ENCODE measurements at places on chromosomes 6 and 20. TPM values are rescaled to one million over a fixed set of nuclear protein-coding genes. Genes with fewer than 3 reads are reported as not detected.

PEDS1 gene
- total RNA-seq: 15.3 TPM

TTBK1 gene
- 0.05 TPM for total RNA-seq

SLA2 gene
- not detected for total RNA-seq

SNAP25 gene
- total RNA-seq: 5.6 TPM

PI16 gene
- 0.59 TPM for total RNA-seq

APOBEC2 gene
- not detected for total RNA-seq

KIFC1 gene
- total RNA-seq: 1.2 TPM

FAXC gene
- total RNA-seq: 0.59 TPM

AP5S1 gene
- total RNA-seq: 14.8 TPM

SNX21 gene
- 34.7 TPM for total RNA-seq

RTN4IP1 gene
- 6.2 TPM for total RNA-seq

ACTR5 gene
- total RNA-seq: 7.0 TPM

BPIFA1 gene
- total RNA-seq: not detected

DEFB123 gene
- not detected for total RNA-seq

LIN28B gene
- total RNA-seq: 0.05 TPM

ATF6B gene
- total RNA-seq: 28.5 TPM

LTA gene
- not detected for total RNA-seq

VSTM2L gene
- total RNA-seq: 1.8 TPM

BPIFB4 gene
- total RNA-seq: not detected

WASF1 gene
- total RNA-seq: 6.2 TPM

ERGIC3 gene
- total RNA-seq: 398 TPM

RAB44 gene
- not detected for total RNA-seq

ARFGEF3 gene
- 1.1 TPM for total RNA-seq

C2 gene
- 0.42 TPM for total RNA-seq

ADGB gene
- total RNA-seq: not detected

OPN5 gene
- not detected for total RNA-seq

LY6G6F gene
- not detected for total RNA-seq

PDE7B gene
- total RNA-seq: 18.7 TPM

FAM83D gene
- total RNA-seq: 2.1 TPM

NHLRC1 gene
- total RNA-seq: 2.1 TPM
